ENCODE measurements at places on chromosomes 11 and 22.
A peak's percentile ranks its signal among the peaks of the same experiment; 100 is the strongest.

DNA sequence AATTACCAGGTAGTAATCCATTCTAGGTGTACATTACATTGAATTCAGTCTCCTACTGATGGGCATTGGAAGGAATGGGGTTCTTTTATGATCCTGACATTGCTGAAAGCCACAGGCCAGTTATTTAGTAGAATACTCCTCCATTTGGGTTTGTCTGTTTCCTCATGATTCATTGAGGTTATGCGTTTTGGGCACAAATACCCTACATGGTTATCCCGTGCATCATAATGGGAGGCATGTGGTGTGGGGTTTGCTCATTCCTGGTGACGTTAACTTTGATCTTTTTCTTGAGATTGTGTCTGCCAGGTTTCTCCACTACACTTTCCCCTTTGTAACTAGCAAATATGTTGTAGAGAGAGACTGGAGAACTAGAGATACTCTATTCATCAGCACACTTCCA is 5.5 kb downstream of the FOLR3 start:
- no peak for DNase-seq

- DNase-seq, result no peak
Measured at GRCh38 chr11:60455531-60456042, at the start of gene MS4A1. Gene MS4A1 (plus strand): TSS chr11:60455847. CDS start chr11:60462375, 6,528 bp downstream.

DNA sequence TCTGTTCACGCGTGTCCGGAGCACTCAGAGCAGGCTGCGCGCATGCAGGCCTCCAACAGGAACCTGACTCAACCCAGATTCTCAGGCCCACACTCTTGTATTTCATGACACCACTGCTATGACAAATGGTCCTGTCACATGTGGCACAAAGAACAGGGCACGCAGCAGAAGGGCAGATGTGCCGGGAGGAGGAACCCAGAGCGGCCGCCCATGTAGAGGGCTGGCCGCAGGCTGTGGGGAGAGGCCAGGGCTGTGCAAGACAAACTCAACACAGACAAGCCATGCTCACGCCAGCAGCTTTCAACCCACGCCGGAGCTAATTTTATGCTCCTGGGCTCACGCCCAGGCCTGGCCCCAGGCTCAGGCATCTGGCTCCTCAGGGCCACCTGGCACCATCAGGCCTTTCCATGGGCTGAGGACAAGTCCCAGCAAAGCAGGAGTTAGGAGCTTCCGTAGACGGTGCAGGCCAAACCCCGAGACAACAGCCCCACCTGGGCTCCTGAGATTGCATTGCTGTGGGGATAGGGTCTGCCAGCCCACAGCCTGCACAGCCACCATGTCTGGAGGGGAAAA is 40.0 kb downstream of the DUSP8 start:
- DNase-seq, result no peak

DNA sequence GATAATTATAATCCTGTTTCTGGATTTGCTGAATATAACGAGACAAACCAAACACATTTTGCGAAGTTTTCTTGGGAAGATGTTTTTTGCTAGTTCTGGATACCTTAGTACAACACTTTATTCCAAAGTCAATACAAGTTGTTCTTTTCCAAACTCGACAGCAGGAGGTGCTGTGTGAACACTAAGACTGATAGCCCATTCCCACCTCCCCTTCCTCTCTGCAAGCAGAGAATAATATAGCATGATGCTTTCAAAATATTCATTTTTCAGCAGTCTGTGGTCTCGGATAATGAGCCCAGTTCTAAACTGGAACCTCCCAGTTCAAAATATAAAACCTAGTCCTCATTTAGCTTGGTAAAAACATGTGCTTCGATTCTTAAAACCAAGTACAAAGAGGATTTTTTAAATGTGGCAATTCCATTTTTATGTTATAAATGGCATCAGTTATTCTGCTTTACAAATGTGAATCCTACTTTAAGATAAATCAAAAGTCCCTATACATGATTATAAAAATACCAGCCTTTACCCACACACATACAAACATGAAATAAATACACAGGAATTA is 129.1 kb downstream of the DCDC1 start:
- DNase-seq, result peak; percentile 39

- no peak for DNase-seq
Measured at GRCh38 chr22:23199159-23199558, 18.9 kb downstream of the BCR start.

GRCh38 chr11:29452146-29452545 is 564.7 kb downstream of the KCNA4 start:
- no peak for DNase-seq

GRCh38 chr11:82906236-82906635 is 4.7 kb downstream of the DDIAS start:
- DNase-seq, result no peak

DNA sequence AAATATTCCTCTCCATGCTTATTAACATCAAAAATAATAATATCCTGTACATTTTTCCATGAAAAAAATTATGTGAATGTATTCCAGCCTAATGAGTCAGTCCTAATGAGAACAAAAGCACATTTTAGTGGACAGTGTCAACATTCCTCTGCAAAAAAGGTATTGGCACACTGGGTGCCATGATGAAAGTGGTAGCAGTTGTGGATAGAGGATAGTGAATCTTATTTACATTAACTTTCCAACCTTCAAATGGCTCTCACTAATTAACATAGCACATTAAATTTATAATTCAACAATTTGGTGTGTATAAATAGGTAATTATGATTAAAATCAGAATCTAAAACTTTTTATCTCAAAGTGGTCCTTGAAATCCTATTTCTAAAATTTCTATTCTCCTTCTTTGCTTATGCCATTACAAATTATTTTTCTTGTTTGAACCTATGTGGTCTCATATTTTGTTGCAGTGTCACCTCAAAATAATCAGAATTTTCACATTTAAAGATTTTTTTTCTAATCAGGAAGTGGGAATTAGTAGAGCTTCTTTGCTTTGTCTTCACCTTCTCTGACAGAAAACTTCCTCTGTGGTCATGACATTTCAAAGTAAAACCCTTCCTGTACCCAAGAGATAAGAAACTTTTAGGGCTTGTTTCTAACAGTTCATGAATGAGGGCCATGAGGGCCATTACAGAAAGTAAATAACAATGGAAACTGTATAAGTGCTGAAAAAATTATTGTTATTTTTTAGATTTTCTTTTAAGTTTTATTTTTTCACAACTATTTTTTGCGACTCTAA is 18.7 kb downstream of the SOX6 start:
- no peak for DNase-seq

All from activated naive CD4-positive, alpha-beta T cell treated with anti-CD3 and anti-CD28 coated beads, Interleukin-2, amount 10 ng/mL, durations not matched to agents 7 days and 5 days (primary cell).